Fibroblast of skin of back (primary cell): ENCODE measurements at places on chromosomes 6 and 20.

GRCh38 chr6:13445744-13446115 lies 41.7 kb downstream of the GFOD1 start:
- no peak for DNase-seq

DNA sequence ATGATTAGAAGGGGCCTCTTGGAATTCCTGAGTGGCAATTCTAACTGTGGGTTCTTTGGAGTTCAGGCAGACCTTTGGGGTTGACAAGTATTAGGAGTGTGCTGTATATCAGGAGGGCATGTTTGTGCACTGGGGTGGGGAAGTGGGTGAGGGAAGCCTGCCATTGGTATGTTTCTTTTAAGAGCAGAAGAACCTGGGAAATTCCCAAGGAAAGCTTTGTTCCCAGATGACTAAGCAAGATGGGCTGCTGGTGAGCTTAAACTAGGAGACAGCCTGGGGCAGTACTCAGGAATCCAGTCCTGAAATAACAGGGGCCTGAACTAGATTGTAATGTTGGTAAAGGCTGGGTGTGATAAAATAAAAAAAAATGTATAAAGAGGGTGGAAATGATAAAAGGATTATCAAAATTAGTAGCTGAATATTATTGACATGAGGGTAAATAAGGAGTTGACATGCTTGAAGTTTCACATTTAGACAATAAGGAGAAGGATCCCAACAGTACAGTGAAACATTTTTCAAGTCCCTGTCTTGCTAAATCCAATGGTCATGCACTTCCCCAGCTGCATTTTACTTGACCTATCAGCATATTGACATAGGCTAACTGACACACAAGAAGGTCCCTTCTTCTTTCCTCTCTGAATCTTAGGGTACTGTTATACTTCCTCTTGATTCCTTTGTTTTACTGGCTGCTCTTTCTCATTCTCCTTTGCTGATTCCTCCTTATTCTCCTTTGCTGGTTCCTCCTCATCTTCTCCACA lies 18.4 kb upstream of the IFNGR1 start:
- peak; percentile 96 for DNase-seq

DNA sequence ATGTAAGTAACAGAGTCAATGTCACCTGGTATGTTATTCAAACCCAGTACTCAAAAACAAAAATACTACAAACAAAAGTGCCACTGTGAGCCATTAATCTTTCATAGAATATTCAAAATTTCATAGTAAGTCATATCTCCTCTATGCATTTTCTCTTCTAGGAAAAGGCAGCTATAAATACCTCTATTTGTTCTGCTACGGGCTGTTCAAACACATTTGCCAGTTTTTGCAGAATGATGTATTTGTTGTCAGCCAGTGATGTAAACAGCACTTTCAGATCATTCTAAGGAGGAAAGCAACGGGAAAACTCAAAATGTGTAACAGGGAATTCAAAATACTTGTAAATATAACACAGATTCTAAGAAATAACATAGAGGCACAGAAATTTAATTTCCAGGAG lies 388.2 kb downstream of the SYNE1 start:
- DNase-seq, result no peak

GRCh38 chr6:5142915-5143314 lies 57.8 kb downstream of the PPP1R3G start:
- DNase-seq, result no peak

DNA sequence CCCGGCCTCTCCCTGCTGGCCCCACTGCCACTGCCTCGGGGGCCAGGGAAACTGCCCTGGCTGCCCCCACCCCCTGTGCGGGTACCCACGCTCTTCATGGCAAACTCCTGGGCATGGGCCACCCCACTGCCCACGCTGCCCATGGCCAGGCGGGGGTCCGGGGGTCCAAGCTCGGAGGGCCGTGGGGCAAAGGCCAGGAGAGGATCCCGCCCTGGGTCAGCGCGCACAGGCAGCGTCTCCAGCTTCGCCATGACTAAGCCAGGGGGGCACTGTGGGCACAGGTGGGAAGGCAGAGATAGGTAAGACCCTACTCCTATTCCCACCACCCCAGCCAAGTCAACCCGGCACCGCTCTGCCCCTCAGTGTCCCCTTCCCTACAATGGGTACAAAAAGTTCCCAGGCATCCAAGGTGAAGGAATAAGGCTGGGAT lies 6.4 kb downstream of the LZTS3 start:
- DNase-seq, result no peak

DNA sequence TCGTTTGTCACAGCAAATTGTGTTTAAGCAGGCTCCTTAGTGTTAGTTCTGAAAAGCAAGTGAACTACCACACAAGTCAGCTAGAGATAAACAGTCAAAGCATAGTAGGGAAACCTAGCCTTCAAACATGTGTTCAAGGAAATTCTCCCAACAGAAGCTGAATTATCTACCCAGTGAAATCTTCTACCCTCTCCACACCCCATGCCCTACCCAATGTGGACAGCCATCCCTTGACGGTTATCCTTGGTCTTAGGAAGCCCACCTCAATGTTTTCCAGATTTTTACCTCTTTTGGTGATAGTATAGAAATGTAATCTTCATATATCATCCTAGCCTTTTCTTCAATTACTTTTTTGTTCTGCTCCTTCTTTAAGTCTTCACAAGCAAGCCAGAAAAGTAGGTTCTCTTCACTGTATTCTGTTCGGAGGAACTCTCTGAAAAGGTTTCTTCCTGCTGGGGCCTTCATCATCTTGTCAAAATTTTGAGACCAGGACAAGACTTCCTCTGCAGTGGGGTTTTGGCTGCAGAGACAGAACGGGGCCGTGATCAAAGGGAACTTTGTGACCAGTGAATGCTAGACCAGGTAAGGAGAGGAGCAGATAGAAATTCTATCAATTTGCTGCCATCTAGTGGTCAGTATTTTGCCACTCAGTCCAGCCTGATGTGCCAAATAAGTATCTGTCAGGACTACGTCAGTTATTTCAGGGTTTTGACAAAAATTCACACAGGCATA lies 21.6 kb upstream of the MTRF1L start:
- peak; percentile 60 for DNase-seq

- DNase-seq, result no peak
Measured at GRCh38 chr6:32175322-32175710, 568 bp downstream of the AGPAT1 start.

DNA sequence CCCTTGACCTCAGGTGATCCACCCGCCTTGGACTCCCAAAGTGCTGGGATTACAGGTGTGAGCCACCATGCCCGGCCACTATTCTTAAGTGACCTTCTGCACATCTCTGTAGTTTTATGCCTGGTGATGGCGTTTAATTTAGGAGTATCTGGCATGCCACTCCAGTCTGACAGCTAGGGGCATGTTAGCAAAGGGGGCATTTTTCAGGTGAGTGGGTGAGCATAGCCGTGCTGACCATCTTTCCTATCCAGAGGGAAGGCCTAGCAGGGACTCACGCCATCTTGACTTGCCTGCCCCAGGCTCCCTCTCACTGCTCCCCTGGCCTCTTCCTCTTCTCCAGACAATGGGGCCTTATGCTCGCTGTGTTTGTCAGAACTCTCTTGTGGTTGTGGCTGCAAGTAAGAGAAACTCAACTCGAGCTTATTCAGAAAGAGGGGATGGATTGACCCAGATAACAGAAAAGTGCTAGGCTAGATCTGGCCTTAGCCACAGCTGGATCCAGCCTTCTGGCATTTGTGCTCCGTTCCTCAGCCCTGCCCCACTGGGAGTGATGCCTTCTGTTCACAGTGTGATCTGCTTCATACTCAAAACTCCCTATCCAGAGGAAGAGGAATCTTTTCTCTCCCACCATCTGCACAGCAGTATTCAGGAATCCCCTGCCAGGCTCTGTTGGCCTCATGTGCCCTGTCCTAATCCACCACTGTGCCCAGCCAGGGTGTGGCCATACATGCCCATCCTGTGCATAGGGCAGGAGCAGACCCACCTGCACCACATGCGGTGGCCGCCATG lies 174.5 kb upstream of the AKAP12 start:
- DNase-seq, result no peak

DNA sequence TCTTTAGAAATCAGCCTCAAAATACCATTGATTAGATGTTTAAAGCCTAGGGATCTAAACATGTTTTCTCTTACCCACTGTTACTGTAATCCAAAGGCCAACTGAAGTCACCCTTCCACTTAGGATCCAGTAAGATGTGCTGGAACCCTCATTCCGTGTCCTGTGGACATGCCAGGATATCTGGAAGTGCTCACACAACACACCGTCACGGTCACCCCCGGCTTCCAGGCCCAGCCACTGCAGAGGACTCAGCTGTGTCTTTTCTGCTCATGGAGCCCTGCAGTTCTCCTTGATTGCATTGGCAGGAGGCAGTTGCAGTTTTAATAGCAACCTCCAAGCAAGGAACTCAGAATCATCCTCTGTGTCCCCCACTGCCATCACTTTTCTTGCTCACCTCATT lies 93.3 kb downstream of the CAP2 start:
- no peak for DNase-seq

DNA sequence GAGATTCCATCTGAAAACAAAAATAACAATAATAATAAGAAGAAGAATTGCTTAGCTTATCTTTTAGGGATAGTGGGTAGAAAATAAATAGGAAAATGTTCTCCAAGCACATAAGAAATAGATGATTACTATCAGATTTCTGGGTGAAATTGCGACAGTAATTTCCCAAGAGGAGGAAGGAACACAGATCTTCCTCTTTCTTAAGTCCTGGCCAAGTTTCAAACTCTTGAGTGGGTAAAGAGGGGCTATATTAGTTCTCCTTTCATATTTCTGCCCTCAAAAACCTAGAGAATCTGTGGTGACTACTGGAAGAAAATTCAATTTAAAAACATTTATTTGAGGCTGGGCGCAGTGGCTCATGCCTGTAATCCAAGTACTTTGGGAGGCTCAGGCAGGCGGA lies 63.7 kb downstream of the PHACTR2 start:
- DNase-seq, result no peak

DNA sequence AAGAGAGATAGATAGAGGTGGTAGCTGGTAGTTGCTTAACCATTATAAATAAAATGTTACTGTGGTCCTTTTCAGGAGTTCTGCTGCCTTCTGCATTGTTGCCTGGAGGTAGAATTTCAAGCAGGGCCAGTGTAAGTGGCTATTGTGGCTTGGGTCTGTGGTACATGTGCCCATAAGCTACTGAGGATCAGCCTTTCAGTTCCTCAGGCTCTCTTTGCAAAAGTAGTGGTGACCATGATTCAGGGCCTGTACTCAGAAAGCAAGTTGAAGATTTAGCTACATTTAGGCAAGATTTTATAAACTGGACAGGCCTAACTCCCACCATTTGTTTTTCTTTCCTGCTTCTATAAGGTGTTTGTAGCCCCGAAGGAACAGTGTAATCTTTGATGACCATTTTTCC lies 199.0 kb downstream of the PDE7B start:
- DNase-seq, result no peak

- no peak for DNase-seq
Measured at GRCh38 chr6:119379809-119380208, 30.2 kb upstream of the MAN1A1 start.

- DNase-seq, result no peak
Measured at GRCh38 chr6:149118737-149119653, 198.5 kb upstream of the TAB2 start.

GRCh38 chr6:127023001-127023778 lies 95.3 kb upstream of the RSPO3 start:
- DNase-seq, result no peak

DNA sequence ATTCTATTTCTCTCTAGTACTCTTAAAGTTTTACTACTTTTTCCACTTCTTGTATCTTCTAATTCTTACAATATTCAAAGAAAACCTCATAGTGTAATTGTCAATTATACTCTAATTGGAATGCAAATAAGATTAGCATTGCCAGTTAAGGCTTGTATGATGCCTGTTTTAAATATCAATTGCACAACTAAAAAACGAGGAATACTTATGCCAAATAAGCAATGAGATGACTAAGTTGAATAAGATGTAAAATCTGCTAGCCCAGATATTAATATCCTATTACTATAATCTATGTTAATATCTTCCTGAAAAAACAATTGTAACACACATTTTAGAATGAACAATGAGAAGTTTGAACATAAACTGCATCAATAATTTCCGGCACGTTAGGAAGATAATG lies 13.3 kb upstream of the AKAP7 start:
- DNase-seq, result no peak

GRCh38 chr6:137989664-137990063 lies 117.6 kb downstream of the PERP start:
- no peak for DNase-seq

DNA sequence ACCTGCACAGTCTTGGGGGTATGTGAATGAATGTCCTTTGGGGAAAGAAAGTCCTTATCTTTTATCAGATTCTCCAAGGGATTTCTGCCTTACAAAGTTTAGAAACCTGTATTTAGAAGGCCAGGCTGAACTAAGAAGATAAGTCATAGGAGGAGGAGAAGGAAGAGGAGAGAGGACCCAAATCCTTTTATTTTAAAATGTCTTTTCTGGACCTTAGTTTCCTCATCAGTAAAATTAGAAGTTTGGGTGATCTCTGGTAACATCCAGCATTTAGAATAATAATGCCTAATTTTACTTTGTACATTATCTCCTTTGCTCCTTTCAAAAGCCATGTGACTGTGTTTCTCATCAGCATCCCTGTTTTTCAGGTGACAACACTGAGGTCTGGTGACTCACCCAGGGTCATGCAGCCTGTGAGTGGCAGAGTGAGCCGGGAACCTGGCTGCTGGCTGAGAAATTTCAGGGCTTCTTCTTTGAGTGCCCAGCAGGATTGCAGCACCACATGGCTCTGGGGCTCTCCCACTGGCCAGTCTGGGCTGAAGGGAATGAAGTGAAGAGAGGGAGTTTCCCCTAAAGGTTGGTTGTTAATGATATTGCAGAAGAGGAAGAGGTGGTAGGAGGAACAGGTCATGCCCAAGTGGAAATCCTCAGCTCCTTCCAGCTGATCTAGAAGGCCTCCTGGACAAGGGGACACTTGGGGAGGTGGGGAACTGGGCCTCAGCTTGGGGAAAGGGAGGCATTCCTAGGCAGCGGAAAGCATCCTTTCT lies 34.0 kb downstream of the VEGFA start:
- no peak for DNase-seq

DNA sequence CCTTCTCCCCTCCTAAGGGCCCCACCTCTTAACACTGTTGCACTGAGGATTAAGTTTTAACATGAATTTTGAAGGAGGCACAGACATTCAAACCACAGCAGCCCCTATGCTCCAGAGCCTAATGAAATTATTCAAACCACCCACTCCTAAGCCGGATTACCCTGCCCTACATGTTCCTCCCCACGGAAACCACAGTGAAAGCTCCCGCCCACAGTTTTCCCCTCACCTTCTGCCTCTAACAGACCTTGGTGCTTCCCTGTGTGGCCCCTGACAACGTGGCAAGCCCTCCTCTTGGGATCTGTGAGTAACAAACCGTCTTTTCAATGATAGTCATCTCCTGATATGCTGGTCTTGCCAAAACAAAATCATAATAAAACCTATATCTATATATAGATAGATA lies 74.8 kb downstream of the RIN2 start:
- no peak for DNase-seq

DNA sequence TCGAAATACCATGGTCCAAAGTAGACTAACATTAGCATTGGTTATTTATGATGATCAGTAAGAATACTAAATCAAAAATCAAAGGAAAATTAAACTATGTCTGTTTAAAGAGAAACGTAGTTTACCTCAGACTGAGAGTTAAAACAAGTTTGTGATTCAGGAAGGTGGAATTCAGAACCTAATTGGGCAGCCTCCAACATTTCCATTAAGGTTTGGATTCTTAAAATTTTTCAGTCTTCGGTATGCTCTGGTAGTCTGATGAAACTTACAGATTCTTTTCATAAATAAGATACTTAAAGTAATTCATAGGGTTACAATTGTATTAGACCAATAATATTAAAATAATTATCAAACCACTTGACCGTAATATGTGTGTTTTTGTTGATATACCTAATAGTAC lies 18.6 kb downstream of the HFE start:
- DNase-seq, result peak; percentile 64

GRCh38 chr6:31736021-31736767 lies at the start of gene CLIC1:
Gene CLIC1, minus strand, starts transcription at chr6:31736530. Its CDS starts 230 bp downstream, at chr6:31736300.
- DNase-seq, result peak; percentile 90

- no peak for DNase-seq
Measured at GRCh38 chr6:100132005-100132404, 138.0 kb upstream of the MCHR2 start.
